Bone marrow (tissue), 2 donors: ENCODE measurements at places on chromosomes 4 and X.

DNA sequence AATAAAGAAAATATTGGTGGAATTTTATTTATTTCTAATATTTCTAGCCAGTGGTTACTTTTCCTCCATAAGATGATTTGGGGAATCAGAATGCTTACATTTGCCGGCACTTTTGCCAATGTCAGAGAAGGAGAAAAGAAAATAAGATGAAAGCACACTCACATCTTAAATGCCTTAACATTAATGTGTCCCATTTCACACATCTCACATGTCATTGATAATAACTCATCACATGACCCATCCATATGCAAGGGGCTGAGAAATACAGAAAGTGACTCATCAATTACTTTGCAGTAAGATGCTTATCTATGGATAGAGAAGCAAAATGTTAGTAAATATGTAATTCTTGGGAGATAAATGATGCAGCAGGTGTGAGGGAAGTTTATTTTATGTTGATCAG lies 1531.0 kb downstream of the PCDH7 start:
- no peak for DNase-seq

DNA sequence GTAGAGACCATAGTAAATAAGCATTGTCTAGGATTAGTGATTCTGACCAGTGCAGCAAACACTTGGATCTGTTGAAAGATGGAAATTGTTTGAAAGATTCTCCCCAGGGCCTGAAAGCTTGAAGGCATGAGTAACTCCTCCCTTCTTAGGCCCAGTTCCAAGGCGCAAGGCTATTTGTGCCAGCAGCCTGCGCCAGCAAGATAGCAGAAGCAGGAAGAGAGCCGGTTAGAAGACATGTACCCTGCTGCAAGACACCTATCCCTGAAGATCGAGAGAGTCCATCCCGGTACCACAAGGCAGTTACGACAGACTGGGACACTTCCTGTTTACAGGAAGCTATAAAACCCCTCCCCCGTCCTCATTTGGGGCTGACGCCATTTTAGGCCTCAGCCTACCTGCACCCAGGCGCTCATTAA lies 72.4 kb upstream of the JADE1 start:
- no peak for DNase-seq

DNA sequence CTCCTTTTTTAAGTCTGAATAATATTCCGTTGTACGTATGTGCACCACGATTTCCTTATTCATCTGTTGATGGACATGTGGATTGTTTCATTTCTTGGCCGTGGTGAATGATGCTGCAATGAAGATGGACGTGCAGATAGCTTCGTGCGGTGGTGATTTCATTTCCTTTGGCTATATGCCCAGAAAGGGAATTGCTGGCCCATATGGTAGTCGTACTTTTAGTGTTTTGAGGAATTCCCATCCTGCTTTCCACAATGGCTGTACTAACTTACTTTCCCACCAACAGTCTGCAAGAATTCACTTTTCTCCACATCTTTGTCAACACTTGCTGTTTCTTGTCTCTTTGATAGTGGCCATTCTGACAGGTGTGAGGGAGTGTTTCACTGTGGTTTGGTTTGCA lies 12.8 kb downstream of the ZFP42 start:
- DNase-seq, result no peak

DNA sequence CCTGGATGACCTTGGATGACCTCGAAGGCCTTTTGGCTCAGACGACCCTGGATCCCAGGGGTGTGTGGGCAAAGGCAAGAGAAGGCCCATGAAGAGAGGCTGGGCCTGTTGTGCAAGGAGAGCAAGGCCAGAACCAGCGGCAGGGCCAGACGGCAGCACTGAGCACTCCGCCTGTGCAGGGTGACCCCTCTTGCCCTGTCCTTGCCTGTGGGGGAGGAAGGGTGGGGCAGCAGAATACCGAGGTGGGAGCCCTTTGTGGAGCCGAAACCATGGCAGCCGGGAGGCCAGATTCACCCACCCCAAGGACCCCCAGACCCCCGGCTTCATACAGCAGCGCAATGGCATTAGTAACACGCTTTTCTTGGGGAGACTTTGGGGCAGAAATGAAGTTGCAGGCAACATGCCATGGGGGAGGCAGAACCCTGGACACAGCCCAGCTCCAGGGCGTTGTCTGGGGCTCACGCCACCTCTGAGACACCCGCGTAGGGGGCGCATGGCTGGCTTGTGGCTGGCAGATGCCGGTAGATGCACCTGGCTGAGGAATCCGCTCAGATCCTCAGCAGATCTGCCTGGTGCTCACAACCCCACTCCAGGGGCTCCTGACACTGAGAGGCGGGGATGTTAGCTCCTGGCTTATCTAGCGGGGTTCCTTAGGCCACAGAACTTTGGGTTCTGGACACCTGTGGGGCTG lies 114.5 kb downstream of the FAM53A start:
- no peak for DNase-seq

DNA sequence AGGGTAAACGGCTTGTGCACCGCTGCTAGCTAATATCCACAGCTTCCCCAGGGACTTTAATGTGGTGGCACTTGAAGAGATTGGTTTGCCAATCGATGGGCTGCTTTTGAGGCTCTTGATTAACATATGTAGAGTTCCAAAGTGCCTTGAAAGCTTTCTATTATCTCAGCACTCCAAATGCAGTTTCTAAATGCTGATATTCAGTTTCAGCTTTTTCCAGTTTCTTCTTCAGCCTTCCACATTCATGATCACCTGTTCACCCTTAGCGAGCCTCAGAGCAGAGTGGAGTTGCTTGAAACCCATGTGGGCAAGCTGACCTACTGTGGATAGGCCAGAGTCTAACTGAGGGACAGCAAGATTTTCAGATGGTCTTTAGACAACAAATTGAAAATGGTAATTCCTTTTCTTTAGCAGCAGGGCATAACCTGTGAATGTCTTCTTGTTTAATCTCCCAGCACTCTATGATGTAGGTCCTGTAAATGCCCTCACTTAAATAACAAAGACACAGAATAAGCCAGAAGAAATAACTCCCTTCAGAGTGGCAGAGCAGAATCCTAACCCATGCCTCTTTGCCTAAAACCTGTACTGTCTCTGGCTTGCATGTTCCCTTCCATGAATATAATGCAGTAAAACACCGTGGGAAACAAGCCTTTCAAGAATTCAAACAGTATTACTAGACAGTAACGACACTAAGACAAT lies 99.8 kb downstream of the TSPAN5 start:
- no peak for DNase-seq

DNA sequence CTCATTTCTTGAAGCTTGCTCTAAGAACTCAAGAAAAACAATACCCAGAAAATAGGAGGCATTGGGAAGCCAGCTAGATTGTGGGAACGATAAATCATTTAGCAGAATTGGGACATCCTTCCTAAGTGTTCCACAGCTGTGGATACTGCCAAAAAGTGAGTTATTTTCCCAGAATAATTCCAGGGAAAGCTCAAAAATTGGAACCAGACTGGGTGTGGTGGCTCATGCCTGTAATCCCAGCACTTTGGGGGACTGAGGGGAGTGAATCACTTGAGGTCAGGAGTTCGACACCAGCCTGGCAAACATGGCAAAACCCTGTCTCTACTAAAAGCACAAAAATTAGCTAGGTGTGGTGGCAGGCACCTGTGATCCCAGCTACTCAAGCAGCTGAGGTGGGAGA lies 68.2 kb upstream of the GK2 start:
- no peak for DNase-seq

- no peak for DNase-seq
These were observed 60.5 kb downstream of the NDNF start for GRCh38 chr4:121011780-121012340.

DNA sequence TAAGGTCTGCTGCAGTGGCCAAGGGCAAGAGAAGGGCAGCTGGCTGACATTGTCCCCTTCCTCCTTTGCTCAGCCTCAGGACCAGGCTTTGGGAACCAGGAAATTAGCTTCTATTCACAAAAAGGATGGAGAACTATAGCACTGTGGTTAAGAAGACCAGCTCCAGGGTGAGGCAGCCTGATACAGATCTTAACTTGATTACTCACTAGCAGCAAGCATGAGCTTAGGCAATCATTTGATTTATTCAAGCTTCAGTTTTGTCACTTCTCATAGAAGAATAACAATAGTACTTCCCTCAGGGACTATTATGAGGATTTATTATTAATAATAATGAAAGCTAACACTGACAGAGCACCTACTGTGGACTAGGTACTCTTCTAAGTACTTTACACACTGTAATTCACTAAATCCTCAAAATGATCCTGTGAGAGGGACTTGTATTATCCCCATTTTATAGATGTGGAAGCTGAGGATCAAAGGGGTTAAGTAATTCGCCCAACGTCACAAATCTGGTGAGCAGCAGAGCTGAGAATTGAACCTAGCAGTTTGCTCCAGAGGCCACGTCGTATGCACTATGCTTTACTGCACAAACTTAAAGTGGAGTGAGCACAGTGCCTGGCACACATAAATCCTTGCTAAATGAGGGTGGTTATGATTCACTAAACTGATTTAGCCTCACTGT lies 130.4 kb upstream of the PAK3 start:
- DNase-seq, result no peak

- DNase-seq, result no peak
These were observed 17.6 kb downstream of the TBL1X start for GRCh38 chrX:9482408-9482807.

- DNase-seq, result no peak
These were observed 3.6 kb downstream of the IL9R start for GRCh38 chrX:156001001-156001666.

- DNase-seq, result no peak
These were observed 911.2 kb downstream of the FSTL5 start for GRCh38 chr4:161252520-161253141.

DNA sequence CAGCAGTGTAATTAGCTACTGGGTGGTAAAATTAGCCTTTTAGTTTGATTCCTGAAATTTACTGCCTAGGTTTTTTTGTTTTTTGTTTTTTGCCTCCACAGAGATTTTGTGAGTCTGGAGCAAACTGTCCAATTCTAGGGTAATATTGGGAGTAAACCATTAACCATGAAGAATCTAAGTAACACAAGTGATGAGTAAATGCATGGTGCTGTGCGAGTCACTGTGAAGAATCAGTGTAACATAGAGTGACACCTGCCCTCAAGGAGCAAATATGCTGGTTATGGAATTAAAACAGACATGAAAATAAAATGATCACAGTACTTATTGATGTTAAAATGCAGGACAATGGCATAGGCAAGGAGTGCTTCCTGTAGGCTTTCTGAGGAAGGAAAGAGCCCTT lies 60.1 kb downstream of the LRP2BP start:
- no peak for DNase-seq

DNA sequence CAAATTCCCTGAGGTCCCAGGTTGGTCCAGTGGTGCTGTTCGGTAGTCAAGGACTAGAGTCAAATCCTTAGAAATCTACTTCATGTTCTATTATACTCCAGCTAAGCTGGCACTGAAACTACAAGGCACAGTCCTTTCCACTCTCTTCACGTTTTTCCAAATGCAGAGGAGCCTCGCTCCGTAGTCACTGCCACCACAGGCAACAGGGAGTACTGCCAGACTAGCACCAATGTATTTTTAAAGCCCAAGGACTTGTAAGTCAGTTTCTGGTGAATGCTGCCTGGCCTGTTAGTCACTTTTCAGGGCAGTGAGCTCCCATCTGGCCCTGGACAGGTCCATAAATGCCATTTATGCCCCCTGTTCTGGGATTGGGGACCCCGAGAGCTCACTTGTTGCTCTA lies 323.5 kb downstream of the FAM47A start:
- DNase-seq, result no peak

DNA sequence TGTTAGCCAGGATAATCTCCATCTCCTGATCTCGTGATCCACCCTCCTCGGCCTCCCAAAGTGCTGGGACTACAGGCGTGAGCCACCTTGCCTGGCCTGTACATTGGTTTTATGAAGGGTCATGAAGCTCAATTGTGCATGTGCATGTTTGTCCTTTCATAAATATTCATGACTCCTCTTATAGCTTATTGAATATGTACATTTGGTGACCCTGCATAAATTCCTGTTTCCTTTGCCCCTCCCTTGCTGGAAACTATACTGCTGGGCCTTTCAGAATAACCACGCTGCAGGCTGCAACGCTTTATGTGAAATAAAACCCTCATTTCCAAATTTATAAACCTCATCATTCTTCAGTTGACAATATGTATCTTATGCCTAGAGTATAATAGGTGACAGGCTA lies 978.0 kb upstream of the LCORL start:
- DNase-seq, result no peak

DNA sequence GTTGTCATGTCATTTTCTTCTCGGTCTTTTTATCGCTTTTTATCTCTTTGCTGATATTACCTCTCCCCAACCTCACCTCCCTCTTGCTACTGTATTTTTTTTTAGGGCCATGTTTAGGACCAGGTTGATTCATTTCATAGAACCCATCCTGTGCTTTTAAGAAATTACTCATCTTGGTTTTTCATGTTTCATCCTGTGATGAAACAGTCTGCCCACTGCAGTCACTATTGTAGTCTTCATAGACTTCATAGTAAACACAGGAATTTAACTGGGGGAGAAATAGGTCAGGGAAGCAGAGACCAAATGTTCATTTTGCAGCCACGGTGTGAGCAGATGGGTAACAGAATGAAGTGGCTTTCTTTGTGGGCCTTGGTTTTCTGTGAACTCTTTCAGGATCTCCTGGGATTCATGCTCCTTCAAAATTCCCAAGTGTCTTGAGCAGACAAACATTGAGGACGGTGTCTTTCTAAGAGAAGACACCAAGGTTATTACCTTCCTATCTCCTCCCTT lies 161.8 kb downstream of the NAA11 start:
- DNase-seq, result no peak

DNA sequence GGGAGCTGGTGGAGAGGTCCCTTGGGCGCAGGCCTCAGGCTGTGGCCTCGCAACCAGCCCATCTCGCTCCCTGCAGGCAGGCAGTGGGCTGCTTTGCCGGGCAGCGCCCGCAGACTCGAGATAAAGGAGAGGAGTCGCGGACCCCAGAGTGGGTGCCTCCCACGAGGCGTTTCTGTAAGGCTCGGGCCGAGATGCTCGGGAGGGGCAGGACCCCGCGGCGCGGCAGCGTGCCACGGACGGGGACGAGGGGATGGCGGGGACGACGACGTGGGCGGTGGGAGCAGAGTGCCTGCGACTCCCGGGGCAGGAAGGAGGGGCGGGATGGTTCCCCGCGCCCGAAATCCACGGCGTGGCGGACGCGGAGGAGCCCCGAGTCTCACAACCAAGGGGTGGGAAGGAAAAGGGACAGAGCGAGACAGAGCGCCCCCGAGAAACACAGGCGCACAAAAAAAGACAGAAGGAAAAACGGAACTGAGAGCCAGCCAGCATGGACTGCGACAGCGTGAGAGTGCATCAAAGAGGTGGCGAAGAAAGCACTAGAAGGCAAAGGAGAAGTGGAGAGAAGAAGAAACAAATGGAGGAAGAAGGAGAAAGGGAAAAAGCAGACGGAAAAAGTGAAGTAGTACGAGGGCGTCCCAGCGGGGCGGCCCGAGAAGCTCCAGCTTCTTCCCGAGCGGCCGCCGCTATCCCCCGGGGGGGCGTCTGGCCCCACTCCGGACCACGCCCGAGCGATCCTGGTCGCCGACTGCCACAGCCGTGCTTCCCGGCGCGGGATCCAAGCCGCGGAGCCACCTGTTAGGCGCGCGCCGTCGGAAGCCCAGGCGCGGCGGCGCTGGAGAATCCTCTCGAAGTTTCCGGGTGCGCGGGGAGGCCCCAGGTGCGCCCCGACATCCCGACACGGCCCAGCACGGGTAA lies 1.5 kb downstream of the BEND4 start:
- no peak for DNase-seq

- DNase-seq, result no peak
These were observed 19.6 kb upstream of the FAAH2 start for GRCh38 chrX:57266871-57267270.
